ENCODE measurements at places on chromosomes 12 and 14. TPM values are rescaled to one million over a fixed set of nuclear protein-coding genes. Genes with fewer than 3 reads are reported as not detected.

The PIWIL1 gene
- 1.4 TPM for total RNA-seq

The RHNO1 gene
- total RNA-seq = 17.3 TPM

The IL26 gene
- total RNA-seq = not detected

The MANSC4 gene
- 3.9 TPM for total RNA-seq

The SERPINA6 gene
- total RNA-seq = 2.4 TPM

The HSPA2 gene
- 412 TPM for total RNA-seq

The FGD4 gene
- 6.5 TPM for total RNA-seq

The STON2 gene
- 14.0 TPM for total RNA-seq

The INHBC gene
- total RNA-seq = not detected

The CYP27B1 gene
- total RNA-seq = not detected

The KSR2 gene
- 0.72 TPM for total RNA-seq

The RERG gene
- total RNA-seq = 33.7 TPM

The ART4 gene
- 46.9 TPM for total RNA-seq

The KRT73 gene
- not detected for total RNA-seq

The ZDHHC22 gene
- total RNA-seq = 0.24 TPM

The SYNDIG1L gene
- not detected for total RNA-seq

The KIF26A gene
- 11.8 TPM for total RNA-seq

The MYF6 gene
- total RNA-seq = not detected

The BORCS5 gene
- 17.6 TPM for total RNA-seq

The NUP37 gene
- total RNA-seq = 11.8 TPM

The KRT76 gene
- 2.2 TPM for total RNA-seq

The GARIN6 gene
- 0.24 TPM for total RNA-seq

The RPL10L gene
- not detected for total RNA-seq

The GPRC5A gene
- 42.1 TPM for total RNA-seq

The PDE3A gene
- 82.6 TPM for total RNA-seq

The ZFHX2 gene
- 0.96 TPM for total RNA-seq

The SLC25A29 gene
- 7.9 TPM for total RNA-seq

The ZFYVE1 gene
- total RNA-seq = 10.6 TPM

The ARHGEF40 gene
- total RNA-seq = 63.8 TPM

The AQP2 gene
- 0.24 TPM for total RNA-seq

The OSBPL8 gene
- total RNA-seq = 63.8 TPM

The ADGRD1 gene
- total RNA-seq = 4.1 TPM

The SCN8A gene
- 6.0 TPM for total RNA-seq

The FITM1 gene
- total RNA-seq = 3.6 TPM

The PMCH gene
- total RNA-seq = 0.96 TPM

The RHOJ gene
- 4.8 TPM for total RNA-seq

The E2F7 gene
- 1.7 TPM for total RNA-seq

The CLECL1 gene
- total RNA-seq = 2.4 TPM

The LRTM2 gene
- total RNA-seq = 1.2 TPM

The CLEC9A gene
- total RNA-seq = 36.4 TPM

The CLEC1A gene
- 3.1 TPM for total RNA-seq

The C12orf50 gene
- total RNA-seq = 9.1 TPM

The OAS1 gene
- total RNA-seq = 27.9 TPM

The MRPS35 gene
- 32.3 TPM for total RNA-seq

Measured in umbilical cord (tissue), 2 donors.